ENCODE measurements at places on chromosomes 5 and 9.

- DNase-seq, result no peak
Observed at GRCh38 chr5:147162740-147163139, 72.1 kb upstream of the STK32A start.

DNA sequence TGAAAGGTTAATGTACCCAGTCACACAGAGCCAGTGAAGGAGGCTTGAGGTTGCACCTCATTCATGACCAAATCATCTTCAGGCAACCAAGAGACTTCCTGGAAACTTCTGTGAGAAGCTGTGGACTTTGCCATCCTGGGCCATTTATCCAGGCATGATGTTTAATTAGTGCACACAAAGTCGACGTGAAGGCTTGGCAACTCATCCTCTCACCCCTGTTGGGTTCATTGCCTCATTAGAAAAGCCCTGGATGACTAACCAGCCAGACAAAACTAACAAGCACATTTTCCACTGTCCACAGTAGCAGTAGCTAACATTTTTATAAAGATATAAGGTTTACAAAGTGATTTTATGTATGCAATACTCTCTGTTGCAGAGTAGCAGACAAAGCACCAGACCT, 65.7 kb upstream of the ZNF462 start:
- DNase-seq, result no peak

GRCh38 chr5:127967323-127967982, 116.1 kb upstream of the SLC12A2 start:
- DNase-seq, result no peak

DNA sequence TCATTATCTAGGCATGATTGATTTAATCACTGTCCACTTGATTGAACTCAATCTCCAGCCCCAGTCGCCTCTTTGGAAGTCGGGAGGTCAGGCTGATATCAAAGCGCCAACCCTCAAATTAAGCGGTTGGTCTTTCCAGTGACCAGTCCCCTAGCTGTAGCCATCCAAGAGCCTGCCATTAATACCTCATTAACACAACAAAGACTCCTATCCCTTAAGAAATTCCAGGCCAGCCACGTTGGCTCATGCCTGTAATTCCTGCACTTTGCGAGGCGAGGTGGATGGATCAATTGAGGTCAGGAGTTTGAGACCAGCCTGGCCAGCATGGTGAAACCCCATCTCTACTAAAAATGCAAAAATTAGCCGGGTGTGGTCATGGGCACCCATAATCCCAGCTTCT, 27.4 kb upstream of the GCNT1 start:
- DNase-seq, result no peak

GRCh38 chr5:10317825-10318682, 10.4 kb upstream of the CMBL start:
- no peak for DNase-seq

DNA sequence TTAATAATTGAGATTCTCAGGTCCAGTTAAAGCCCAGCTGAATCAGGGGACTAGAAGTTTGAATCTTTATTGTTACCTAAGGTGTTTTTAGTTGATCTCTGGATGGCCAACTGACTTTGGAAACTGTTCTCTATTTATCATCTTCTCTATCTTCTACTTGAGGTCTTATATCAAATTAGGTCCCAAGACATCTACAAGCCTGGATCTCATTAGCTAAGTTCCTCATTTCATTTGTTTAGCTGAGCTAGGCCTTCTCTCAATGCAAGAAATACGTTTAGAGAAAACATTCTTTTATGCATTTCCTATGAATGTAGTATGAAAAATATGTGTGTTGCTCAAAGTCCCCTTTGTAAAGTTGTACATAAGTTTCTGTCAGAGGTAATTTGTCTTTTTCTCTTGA, 196.6 kb downstream of the PTTG1 start:
- no peak for DNase-seq

DNA sequence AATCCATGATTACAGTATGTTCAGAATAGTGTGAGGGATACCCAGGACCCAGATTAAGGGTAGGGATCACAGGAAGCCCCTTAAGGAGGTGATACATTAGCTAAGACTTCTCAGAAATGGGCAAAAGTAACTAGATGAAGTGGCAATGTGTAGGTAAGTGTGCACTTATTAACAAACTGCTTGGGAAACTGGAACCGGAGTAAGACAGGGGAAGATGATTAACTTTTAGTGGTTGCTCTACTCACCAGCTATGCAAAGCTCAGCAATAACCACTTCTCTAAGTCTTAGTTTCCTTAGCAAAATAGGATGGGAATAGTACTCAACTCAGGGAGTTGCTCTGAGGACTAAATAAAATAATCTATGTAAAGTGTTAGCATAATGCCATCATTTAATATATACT, 182.2 kb downstream of the MCTP1 start:
- DNase-seq, result no peak
